ENCODE measurements at places on chromosomes 2 and 18. TPM values are rescaled to one million over a fixed set of nuclear protein-coding genes. Genes with fewer than 3 reads are reported as not detected.
A peak's percentile ranks its signal among the peaks of the same experiment; 100 is the strongest.

- no peak for DNase-seq
These were observed 149.5 kb downstream of the FAM161A start for GRCh38 chr2:61704364-61704763.

- DNase-seq: no peak
These were observed 24.9 kb upstream of the CATIP start for GRCh38 chr2:218331745-218332144.

DNA sequence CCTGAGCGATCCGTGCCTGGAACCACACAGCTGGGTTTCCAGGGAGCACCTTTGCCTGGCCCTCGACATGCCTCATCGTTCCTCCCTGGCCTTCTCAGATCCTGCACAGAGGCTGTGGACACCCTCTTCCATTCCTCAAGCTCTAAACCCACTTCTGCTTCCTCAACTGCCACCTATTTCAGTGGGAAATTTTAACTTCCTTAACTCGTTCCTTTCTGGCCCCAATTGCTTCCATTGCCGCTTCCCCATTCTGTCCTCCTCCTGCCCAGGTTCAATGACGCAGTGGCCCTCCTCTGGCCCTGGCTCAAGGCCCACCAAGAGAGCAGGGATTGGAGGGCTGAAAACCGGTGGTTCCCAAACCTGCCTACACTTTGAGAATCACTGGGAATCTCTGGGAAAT lies 4.8 kb upstream of the B3GNT7 start:
- no peak for DNase-seq

GRCh38 chr2:69674316-69674670 lies 30.8 kb upstream of the AAK1 start:
- no peak for DNase-seq

DNA sequence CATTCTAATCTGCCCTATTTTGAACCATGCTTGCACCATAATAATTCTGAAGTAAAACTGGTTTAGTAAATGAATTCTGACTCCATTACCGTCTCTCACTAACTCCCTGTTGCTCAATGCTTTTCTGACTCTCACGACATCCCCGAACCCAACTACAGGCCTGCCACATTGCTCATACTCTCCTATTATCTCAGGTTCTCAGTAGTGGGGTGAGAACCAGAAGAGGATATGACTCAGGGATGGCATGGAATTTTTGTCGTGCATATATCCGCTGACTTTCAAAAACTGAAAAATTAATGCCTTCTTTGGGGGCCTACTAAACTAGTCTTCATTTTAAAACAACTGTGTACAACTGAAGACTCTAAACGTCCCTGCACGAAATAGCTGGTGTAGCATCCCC lies 34.3 kb downstream of the NETO1 start:
- DNase-seq: peak; percentile 84

GRCh38 chr2:39996653-39997080 lies 217.6 kb upstream of the THUMPD2 start:
- peak; percentile 63 for DNase-seq

The SLC16A14 gene
- 2.1 TPM for total RNA-seq

DNA sequence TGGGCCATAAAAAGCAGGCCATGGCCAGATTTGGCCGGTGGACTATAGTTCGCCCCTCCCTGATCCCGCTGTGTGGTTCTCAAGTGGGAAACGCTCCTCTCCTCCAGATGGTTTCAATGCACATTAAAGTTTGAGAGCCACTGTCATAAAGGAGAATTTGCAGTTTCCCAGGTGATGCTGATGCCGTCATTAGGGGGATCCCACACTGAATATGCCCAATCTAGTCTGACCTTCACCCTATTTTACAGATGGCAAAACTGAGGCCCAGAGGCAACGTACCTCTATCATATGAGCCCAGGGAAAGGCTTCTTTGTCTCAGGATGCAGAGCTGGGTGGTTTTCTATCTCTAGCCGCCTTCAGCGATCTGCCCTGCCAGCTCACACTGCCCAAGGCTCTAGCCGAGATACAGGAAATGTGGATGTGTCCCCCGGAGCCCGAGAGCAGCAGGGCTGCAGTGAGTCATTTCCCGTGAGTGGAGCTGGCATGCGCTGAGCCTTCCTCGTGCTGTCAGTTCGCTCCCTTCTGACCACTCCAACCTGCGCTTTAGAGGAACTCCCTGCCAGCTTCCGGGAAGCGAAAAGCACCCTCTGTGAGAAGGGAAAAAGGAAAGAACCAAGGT lies 116.2 kb downstream of the SMAD7 start:
- peak; percentile 98 for DNase-seq

DNA sequence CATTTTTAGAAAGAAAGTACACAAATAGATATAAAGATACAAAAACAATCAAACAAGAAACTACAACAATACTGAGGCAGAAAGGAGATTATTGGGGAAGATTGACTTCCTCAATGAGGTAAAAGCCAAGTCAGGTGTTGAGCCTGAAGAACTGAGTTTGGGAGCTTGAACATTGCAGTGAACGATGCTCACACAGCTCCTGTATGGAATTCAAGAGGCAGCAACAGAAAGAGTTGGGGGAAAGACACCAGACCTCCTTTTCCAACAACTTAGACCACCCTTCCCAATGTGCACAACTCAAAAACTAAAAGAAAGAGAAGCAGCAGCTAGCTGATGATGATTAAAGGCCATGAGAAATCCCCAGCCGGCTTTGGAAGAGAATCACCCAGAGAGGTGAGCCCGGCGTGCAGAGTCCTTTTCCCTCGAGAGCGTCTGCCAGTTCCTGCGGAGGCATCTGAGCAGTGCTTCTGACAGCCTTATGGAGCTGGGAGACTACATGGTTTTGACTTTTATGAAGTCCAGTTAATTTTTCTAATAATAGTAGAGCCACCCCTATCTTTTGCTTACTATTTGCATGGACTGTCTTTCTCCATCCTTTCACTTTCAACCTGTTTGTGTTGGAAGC lies 106.9 kb upstream of the RFX8 start:
- no peak for DNase-seq

The ICA1L gene
- 0.74 TPM for total RNA-seq

DNA sequence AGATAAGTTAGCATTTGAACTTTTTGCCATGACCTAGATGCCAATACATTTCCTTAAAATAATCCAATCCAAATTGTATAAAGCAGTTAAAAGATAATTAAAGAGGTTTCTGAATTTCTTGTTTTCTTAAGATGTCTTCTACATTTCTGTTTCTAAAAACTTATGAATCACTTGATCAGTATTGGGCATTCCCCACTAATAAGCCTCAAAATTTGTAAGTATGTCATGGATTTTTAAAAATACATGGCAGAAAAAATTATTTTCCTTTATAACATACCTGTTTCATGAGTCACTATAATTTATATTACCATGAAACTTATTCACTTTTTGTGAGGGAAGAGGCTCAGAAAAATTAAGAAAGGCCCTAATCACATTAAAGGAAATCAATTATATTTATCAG lies 90.3 kb upstream of the TFPI start:
- no peak for DNase-seq

GRCh38 chr2:172847188-172847587 lies 111.5 kb downstream of the RAPGEF4 start:
- DNase-seq: no peak

DNA sequence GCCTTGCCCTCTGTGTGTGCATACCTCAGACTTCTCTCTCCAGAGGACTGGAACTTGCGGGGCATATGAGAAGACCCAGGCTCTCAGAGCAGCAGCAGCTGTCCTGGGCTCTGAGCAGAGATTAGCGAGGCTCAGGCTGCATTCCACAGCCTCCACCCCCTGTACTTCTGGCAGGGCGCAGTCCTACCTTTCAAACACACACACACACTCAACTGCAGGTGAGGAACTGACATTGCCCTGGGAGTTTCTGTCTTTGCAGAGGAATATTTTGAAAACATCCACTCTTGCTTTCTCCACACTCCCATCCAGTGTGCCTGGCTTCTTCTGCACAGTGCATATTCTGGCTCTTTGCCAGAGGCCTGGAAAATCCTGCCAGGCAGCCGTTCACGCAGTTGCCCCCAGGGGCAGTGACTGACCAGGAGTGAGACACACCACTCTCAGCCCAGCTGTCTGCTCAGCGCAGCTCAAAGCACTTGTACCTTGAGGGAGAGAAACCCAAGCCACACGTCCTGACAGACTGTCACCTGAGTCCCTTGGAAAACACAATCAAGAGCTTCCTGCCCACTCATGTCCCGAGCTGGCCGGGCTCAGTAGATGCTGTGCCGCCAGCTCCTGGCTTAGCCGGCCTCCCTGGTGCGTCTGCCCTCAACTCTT lies 460.8 kb downstream of the RNF144A start:
- no peak for DNase-seq
